T follicular helper cell (primary cell): ENCODE measurements at places on chromosomes 16 and 17.

DNA sequence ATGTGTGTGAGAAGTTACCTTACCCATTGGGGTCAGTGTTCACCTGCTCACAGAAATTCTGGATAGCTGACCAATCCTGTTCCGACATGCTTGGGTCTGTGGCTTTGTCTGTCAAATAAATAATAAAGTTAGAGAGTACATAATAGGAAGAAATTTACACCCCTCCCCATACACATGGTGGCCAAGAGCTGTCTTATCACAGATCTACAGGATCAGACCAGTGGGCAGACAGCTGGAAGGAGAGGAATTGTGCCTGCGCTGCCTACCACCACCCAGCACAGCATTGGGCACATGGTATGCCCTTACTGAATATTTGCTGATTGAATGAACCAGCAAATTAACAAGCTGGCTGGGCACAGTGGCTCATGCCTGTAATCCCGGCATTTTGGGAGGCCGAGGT lies 14.6 kb downstream of the GGA2 start:
- DNase-seq, result no peak

DNA sequence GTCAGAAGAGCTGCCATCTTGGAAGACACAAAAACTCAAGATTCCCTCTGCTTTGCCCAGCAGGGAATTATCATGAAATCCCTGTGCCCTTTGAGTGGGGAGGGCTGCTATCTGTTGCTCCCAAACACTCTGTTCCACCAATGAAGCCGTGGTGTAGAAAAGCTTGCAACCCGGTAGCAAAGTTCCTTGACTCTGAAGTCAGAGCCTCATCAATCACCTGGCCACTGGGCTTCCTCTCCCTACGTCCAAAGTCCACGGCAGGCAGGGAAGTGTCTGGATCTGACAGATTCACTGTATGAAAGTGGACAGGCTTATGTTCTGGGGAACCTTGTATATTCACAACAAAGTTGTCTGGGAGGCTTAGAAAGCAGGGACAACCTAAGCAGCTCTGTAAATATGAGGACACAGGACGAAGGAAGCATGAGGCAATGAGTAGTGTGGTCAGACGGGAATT lies 343.3 kb downstream of the SLC39A11 start:
- no peak for DNase-seq

GRCh38 chr17:5516060-5516792 lies 29.9 kb downstream of the MIS12 start:
- DNase-seq, result no peak

- no peak for DNase-seq
Measured at GRCh38 chr17:59436900-59437299, 105.4 kb downstream of the YPEL2 start.

GRCh38 chr16:23539984-23540816 lies 16.9 kb downstream of the EARS2 start:
- DNase-seq, result no peak

DNA sequence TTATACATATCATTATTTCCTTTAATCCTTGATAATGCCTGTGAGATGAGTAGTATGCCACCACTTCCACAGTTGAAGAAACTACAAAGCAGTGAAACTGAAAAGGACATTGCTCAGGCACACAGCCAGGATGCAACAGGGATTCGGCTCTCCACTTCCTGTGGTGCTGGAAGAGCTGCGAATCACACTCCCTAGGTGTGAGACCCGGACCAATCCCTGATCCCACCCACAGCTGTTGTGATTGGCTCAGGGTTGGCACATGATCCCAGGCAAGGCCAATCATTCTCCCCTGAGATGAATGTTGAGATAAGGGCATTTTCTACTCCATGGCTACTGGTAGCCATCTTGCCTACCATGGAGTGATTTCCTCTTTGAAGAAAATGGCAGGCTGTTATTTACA lies 218.2 kb downstream of the TMEM114 start:
- no peak for DNase-seq

- no peak for DNase-seq
Measured at GRCh38 chr17:65072660-65073071, 16.1 kb upstream of the GNA13 start.

DNA sequence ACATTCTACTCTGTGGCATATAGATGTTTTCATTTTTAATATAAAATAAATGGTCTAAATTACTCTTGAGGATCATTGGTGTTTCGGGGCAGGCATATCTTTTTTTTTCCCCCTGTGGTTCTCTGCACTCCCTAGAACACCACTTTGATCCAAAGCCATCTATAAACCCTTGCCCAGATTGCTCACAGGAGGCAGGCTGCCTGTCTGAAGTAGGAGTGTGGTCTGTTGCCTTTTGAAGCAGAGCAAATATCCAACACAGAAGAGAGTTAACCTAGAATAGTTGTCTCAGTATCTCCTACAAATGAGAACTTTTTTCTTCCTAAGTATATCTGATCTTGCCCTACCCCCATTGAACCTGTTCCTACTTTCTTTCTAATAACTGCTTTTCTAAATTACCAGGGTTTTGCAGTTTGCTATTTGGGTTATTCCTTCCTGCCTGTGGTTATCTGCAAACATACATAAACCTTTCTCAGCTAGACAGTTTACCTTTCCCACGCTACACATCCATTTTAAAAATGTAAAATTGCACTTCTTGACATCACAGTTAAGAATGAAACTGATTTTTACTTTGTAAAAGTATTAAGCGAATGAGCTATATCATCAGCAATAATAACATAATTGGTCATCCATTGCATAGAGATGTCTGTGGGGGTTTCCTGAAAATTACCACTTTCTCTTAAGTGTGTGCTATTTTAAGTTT lies 4.7 kb upstream of the CMTM1 start:
- no peak for DNase-seq

DNA sequence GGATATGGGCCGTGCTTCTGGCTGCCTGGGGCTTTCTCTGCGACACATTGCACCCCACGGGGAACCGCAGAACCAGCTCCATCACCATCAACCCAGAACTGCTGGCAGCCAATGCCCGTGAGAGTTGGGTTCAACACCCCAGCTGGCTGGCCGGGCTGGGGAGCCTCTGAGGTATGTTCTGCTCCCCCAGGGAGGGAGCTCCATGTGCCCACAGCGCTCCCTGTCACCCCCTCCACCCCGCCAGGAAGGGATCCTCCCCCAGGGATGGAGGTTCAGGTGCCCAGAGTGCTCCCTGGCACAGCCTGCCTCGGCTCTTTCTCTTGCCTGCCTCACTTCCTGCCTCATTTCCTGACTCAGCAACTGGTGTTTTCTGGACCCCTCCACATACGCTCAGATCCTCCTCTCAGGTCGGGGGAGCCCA lies 24.2 kb upstream of the MPRIP start:
- no peak for DNase-seq

- no peak for DNase-seq
Measured at GRCh38 chr17:214881-215331, 33.5 kb upstream of the DOC2B start.
